GM19239 (cell line): ENCODE measurements at places on chromosomes 6 and 20.

DNA sequence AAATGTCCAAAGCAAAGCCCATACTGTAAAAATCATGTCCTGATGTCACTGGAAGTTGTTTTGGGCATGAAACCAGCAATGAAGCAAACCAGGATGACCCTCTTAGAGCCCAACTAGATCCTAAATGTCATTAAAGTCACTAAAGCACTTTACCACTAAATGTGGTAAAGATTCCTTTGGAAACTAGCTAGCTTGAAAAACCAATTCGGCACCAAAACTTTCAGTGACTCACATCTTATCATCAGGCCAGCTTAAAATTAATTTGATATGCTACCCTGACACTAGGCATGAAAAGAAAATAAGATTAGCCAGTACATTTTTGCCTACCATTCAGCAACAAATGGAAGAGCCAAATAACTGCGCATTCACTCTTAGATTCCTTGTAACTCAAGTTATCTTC, 145.8 kb downstream of the PACRG start:
- no peak for DNase-seq

- DNase-seq, result no peak
These were observed 736 bp downstream of the FAM217B start for GRCh38 chr20:59940956-59941294.

DNA sequence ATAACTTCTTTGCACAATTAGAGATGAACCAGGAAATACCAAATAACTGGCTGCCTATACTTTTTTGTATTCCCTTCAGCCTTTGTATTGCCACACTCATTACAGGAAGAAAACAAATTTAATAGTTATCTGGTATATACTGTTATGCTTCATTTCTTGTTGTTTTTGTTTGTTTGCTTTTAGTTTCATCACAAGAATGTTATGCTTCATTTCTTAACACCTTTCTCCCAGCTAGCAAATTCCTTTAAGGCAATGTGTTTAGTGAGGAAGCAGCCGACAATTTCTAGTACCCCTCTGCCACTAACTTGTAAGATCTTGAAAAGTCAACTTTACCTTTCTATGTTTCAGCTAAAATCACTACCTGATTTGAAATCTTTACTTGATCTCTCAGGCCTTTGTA, 1.4 kb downstream of the NCOA6 start:
- no peak for DNase-seq

- no peak for DNase-seq
These were observed 38.6 kb upstream of the EYS start for GRCh38 chr6:65745614-65746013.

DNA sequence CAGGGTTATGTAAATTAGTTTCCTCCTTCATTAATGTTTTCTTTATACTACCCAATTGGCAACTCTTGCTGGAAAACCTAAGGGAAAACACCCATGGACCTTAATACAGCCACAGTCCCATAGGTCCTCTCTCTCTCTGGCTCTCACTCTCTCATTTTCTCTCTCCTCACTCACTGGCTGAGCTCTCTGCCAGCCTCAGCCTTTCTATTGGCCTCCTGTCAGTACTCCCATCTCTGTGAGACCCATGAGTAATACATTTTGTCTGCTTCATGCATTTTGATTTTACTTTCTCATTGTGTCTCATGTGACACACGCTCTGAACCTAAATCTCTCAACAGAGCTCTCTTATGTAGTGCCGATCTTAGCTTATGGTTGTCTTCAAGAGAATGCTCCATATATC, 907.5 kb downstream of the C6orf118 start:
- no peak for DNase-seq

- DNase-seq, result no peak
These were observed 6.9 kb downstream of the TGM6 start for GRCh38 chr20:2387580-2387979.

- no peak for DNase-seq
These were observed 7.4 kb downstream of the ADAM33 start for GRCh38 chr20:3674447-3674846.

GRCh38 chr6:107491138-107491609, 1.3 kb downstream of the SOBP start:
- DNase-seq, result no peak

DNA sequence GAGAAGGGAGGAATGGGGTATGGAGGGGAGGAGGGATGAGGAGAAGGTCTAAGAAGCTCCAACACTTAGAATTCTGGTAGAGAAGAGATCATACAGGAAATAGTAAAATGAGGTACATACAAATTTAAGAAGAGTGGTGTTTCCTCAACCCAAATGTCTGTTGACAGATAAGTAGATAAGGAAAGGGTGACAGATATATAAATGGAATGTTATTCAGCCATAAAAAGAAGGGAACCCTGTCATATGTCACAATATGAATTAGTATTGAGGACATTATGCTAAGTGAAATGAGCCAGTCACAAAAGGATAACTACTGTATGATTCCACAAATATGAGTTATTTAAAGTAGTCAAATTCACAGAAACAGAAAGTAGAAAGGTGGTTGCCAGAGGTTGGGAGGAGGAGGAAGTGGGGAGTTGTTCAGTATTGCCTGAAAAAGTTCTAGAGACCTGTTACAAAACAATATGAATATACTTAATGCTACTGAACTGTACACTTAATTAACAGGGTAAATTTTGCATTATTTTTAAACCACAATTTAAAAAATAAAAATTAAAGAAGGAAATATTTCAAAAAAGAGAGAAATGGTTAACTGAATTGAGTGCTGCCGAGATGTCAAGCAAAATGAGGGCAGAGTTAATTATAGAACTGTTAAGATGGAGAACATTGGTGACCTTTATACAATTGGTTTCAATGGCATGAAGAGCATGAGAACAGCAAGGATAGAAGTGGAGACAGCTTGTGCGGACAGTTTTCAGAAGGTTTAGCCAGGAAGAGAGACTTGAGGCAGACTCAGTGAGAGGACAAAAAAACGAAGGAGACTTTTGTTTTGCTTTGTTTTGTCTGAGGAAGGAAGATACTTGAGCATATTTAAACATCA, 47.6 kb upstream of the ADGRF4 start:
- no peak for DNase-seq

DNA sequence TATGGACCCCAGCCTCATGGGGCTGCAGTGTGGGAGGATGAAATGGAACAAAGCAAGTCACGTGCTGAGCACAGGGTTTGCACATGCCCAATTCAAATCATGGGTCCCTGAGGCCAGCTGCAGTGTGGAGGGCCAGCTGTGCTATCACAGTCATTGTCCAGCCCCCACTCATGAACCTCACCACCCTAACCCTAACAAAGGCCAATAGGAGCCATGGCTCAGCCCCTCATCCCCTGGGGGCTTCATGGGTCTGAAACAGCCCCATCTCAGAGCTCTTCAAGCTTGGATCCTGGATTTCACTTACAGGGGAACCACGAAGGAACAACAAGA, 125.6 kb upstream of the MAFB start:
- no peak for DNase-seq

DNA sequence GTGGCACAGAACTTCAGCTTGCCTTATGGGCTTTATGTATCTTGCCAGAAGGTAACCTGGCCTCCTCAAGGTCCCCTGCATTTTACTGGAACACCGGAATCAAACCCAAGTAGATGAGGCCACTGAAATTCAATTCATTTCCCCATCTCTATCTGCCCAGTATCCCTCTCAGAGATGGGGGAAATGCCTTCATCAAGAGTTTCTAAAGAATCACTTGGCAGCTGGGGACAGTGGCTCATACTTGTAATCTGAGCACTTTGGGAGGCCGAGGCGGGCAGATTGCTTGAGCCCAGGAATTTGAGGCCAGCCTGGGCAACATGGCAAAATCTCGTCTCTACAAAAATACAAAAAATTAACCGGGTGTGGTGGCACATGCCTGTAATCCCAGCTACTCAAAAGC, 12.9 kb downstream of the MDGA1 start:
- DNase-seq, result no peak

GRCh38 chr20:8321001-8321400, 188.9 kb downstream of the PLCB1 start:
- DNase-seq, result no peak

- DNase-seq, result no peak
These were observed 41.7 kb downstream of the CNKSR3 start for GRCh38 chr6:154468760-154469159.

- no peak for DNase-seq
These were observed 78.4 kb downstream of the GMPR start for GRCh38 chr6:16316741-16317251.

DNA sequence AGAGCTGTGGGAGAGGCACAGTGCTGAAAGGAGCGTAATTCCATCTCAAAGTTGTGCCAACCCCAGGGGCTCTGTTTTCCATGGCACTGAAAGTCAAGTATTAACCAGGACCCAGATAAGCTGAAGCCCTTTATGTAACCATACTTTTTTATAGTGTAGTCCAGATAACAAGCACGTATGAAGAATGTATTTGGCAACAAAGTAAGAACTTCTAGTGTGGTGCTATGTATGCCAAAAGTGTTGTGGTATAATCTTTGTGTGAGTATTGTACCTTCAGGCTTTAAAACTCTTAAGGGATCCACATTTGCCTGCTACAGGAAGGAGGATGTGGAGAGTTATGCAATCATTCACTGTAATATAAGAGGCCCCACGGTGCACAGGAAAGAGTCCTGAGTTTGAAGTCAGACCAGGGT, 129.4 kb downstream of the IBTK start:
- no peak for DNase-seq

DNA sequence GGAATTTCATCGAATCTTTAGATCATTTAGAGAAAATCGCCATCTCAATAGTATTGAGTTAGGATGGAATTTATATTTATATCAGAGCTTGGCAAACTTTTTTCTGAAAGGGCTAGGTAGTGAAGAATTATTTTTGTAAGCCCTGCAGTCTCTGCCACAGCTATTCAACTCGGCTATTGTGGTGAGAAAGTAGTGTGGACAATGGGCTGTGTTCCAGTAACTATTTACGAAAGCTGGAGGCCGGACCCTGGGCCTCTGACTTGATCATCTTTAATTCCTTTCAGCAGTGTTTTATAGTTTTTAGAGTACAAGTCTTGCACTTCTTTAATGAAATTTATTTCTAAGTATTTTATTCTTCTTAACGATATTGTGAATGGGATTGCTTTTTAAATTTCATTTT, 201.5 kb downstream of the FARS2 start:
- DNase-seq, result no peak

DNA sequence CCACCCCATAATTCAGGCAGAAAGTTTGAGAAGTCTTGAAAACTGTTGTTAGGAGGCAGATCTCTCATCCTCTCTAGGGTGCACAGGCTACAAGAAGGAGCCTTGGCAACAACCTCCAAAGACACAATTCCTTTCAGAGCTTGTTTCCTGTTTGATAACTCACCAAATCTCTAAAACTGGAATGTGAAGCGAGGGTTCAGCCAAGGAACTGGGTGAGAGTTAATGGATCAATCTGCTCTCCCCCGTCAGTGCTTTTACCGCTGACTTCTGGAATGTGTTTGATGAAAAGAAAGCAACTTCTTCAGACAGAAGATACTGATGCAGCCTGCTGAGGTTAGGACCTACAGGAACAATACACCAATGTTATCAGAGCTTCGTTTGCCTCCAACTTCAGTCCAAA, 171.8 kb upstream of the BMP2 start:
- no peak for DNase-seq

DNA sequence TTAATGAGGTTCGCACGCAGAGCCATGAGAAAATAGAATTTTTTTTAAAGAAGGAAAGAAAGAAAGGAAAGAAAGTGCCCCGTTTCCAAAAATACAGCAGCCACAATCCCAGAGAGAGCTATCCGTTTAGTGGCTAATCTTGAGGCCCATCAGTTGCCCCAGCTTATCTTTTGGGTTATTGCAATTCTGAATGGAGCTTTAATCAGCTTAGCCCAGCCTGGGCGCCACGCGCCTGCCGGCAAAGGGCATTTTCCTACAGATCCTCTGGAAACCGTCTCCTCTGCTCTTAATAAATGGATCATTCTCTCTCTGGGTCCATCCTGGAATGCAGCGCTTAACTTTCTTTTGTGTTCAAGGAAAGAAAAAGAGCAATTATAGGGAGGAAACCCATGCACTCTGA, 413.3 kb downstream of the MAFB start:
- DNase-seq, result no peak

GRCh38 chr6:39527792-39528564, 197.2 kb downstream of the KIF6 start:
- DNase-seq, result no peak

DNA sequence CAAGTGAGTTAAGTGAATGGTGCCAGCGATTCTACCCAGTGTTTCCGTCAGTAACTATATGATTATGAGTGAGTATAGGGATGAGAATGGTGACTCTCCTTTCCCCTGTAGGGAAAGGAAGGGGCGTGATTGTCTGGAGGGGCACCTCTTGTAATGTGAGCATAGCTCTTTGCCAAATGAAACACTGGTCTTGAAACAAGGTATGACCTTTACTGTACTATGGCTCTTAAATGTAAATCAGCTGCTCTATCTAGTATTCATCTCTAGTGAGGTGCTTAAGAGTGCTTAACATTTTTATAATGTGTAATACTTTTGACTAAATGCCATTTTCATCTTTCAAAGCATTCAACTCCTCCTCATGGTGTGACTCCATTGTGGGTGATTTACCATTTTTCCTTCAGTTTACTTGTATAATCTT, 11.0 kb downstream of the PANK2 start:
- no peak for DNase-seq

GRCh38 chr20:36854348-36855240, 21.3 kb upstream of the TLDC2 start:
- no peak for DNase-seq

DNA sequence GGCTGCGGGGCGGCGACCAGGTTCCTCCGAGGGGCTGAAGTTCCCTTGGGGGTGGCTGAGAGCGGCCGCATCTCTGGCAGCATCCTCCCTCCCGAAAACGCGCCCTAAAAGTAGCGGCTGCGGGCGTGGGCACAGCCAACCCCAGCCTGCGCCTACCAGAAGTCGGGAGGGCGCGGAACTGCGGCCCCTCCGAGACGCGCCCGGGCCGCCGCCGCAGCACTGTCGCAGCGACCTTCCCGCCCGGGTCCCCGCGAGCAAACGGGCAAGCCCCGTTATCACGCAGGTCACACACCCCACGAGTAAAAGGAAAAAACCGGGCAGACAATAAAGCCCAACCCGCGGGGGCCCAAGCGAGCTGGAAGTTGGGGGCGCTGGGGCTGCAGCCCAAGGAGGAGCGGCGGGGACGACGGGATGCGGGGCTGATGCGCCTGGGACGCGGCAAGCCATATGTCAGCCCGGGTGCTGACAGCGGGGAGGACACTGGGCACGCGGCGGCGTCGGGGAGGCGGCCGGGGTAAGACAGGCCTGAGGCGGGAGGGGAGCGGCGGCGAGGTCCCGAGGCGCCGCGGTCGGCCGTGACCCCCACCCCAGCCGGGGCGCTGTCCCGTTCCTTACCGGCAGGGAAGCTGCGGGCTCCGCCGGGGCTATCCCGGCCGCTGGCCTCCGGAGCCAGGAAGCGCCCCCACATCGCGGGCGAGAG, 659 bp downstream of the CEP85L start:
- DNase-seq, result peak; percentile 20

- no peak for DNase-seq
These were observed 578.5 kb downstream of the BMP2 start for GRCh38 chr20:7346026-7346425.

- peak; percentile 28 for DNase-seq
These were observed 61.4 kb downstream of the BMP2 start for GRCh38 chr20:6828794-6829423.

GRCh38 chr20:44120676-44121425, 66.1 kb downstream of the JPH2 start:
- no peak for DNase-seq

GRCh38 chr20:45507011-45507820, 8.2 kb downstream of the SPINT3 start:
- no peak for DNase-seq

GRCh38 chr6:51619042-51619799, 468.2 kb downstream of the PKHD1 start:
- no peak for DNase-seq
